ENCODE measurements at places on chromosomes 6 and 20.

GRCh38 chr6:81625216-81625615 lies 127.3 kb downstream of the TENT5A start:
- no peak for DNase-seq

DNA sequence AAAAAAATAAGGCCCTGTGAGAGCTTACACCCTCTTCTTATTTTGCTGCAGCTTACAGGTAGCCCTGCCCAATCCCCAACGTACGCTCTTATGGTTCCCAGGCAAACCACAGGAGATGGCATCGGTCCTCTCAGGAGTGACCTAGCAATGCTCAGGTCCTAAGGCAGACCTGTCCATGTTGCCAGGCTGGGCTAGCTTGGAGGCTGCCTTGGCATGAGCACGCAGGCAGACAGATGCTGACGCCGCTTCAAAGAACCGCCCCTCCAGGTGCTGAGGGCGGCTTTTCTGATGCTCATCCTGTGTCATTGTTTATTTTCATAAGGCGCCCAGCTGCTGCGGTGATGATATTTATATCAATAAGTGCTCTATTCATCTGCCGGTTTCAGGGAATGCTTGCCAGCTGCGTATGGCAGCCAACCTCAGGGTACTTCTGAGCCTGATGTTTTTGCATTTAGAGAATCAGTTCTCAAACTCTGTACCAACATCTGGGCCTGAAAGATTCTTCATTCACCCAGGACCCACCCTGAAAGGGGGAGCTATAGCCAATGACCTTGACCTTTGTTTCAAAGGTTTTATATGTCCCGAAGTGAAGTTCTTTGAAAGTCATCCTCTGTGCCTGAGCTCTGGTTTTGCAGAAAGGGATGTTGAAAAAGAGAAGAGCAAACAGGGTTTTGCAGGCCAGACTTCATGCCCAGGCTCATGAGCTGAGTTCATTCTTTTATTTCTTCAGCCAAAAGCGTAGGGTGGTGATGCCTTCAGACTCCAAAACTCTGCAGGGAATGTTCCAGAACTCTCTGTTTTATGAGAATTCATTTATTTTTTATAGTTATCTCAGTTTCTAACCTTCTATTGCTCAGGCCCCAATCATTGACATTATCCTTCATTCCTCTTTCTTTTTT lies 475.6 kb upstream of the CHD6 start:
- no peak for DNase-seq

DNA sequence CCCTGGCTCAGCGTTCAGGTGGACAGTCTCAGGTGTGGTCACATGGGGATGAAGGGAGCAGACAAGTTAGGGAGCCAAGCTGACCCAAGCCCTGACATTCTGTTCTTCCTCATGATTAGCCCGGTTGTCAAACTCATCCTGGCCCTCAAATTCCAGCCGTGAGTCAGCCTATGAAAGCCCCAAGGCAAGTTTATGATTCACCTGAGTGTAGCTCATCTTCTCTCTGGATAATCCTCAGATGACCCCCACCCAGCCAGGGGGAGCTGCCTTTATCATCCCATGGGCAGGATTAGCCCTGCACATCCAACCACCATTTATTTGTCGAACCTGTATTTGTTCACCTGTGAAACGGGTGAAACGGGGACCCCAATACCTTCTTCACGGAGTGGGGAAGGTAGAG lies 161.9 kb downstream of the DHX35 start:
- DNase-seq: no peak

DNA sequence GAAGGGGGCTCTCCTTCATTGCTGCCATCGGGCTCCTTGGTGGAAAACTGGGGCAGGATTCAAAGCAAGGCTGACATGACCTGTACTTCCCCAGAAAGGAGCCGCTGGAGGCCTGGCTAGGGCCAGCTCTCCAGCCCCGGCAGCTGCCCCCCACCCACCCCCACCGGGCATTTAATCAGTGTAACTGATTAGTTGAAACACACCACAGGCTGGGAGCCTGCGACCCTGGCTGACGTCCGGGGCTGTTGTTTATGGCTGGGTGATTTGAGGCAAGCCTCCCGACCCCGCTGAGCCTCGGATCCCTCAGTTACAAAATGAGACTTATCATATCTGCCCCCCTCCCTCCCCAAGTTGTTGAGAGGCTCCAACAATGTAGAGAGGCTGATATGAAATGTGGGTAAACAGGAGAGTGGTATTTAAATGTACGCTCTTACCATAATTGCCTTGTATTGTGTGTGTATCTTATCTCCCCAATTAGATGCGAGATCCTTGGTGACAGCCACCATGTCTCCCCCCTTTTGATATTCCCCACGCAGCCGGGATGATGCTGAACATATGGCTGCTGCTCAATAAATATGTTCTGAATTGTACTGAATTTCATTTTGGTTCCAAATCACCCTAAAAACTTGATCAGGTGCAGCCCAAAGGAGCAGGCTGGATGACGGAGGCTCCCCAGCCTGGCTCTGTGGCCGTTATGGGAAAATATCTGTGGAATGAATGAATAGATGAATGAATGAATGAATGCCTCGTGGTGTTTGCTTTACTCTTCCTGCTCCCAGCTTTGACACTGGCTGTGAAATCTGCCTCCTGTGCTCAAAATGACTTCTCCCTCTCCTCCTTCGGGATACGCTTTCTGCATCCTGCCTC lies 31.8 kb upstream of the APCDD1L start:
- DNase-seq: no peak

DNA sequence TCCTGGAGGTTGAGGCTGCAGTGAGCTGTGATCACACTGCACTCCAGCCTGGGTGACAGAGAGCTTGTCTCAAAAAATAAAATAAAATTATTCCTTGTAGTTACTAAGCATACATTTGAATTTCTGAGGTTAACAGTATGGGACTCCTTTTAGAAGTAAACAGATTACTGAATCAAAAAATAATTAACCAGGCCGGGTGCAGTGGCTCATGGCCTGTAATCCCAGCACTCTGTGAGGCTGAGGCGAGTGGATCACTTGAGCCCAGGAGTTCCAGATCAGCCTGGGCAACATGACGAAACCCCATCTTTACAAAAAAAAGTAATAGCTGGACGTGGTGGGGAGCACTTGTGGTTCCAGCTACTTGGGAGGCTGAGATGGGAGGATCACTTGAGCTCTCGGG lies 22.1 kb upstream of the EEF1A1 start:
- no peak for DNase-seq

- no peak for DNase-seq
Measured at GRCh38 chr6:141244366-141244765, 888.4 kb upstream of the GJE1 start.

DNA sequence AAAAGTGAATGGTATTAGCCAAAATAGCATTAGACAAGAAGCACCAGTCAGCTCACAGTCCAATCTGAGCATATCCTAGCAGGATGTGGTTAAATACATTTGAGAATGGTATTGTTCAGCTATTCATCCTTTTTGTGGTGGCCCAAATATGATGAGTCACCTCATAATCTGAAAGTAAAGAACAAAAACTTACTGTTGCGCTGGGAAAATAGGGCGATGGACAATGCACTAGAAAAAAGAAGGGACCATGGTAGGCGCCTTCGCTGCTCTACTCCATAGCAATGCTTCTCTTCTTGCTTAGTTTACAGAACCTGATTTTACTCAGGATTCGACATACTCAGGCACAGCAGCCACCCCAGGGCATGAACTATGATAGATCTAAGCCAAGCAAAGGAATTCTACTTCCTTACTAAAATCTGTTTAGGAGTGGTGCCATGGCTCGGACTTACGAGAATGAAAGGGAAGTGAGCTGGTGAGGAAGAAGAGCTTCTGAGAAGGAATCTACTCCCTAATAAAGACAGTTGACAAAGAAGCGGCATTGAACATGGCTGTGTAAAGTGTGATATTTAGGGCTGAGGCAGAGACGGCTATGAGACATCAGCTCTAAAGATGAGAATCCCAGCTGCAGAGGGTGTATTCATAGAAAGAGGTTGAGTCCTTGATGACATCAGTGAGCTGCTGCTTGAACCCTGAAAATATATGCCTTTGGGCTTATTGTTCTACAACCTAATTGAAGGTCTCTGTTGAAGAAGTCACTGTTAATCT lies 16.6 kb upstream of the FBXO9 start:
- no peak for DNase-seq

GRCh38 chr6:74075323-74075722 lies 379.3 kb downstream of the CD109 start:
- DNase-seq: no peak

GRCh38 chr6:17987447-17987696 lies at the start of gene KIF13A:
Gene KIF13A, minus strand, starts transcription at chr6:17987635. Its CDS starts 172 bp downstream, at chr6:17987463.
- no peak for DNase-seq

- no peak for DNase-seq
Measured at GRCh38 chr6:45432977-45433376, 55.2 kb upstream of the SUPT3H start.

DNA sequence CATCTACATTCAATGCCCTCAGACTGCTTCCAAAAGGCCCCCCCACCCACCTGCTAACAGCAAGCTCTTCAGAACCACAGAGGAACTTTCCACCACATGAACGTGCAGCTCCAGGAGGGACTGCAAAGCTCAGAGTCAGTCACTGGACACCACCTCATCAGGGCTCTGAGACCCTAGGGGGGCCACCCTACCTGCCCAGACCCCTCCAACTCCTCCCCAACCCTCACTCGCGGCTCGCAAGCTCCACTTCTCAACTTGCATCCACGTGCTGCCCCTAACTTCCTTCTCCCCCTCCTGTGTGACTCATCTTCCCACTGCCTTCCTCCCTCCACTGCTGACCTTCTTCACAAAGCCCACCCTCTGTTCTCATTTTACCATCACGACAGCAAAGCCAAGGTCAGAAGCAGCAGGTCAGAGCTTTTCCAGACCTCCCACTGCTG lies 6.5 kb downstream of the MBOAT1 start:
- peak; percentile 42 for DNase-seq

DNA sequence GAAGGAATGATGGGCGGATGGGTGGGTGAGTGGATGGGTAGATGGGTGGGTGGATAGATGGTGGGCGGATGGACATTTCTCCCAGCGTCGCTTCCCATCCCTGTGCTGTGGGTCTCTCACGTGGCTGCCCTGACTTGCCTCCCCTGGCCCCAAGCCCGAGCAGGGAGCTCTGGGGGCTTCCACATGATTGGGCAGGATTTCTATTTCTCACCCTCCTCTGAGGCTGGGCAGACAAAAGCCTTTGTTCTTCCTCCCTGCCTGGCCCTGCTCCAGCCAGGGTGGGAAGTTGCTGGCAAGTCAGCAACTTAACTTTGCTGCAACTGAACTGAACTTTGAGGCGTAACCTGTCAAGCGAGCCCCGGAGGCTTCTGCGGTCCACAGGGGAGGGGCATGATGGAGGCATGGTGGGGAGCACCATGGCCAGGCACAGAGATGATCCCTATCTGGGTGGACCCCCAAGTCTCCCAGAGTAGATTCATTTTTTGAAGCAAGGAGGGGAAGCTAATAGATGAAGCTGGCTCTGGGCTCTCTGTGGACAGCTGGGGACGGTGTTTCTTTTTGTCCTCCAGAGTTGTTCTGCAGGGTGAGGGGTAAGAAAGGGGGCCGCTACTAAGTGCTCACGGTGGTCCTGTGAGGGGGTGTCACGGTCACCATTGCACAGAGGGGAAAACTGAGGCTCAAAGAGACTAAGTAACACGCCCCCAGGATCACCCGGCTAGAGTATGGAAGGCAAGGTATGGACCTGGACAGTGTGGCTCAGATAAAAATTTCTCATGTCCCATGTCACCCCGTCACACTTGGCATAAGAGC lies 140.1 kb downstream of the CEBPB start:
- peak; percentile 22 for DNase-seq

DNA sequence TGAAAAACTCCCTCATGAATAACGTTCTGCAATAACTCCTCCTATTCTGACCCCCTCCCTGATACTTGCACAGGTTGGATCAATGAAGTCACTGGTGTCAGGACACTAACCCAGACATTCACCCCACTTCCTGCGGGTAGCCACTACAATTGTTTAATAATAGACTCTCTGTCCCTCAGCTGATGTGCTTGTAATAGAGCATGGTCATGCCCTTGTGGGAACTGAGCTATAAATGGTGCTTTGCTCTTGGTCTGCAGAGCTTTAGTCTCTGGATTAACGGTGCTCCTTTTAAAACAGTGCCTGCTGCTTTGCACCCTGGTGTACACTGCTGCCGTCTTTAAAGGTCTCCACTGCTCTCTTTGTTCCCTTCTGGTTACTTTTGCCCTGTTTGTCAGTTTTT lies 127.3 kb downstream of the BACH2 start:
- no peak for DNase-seq

DNA sequence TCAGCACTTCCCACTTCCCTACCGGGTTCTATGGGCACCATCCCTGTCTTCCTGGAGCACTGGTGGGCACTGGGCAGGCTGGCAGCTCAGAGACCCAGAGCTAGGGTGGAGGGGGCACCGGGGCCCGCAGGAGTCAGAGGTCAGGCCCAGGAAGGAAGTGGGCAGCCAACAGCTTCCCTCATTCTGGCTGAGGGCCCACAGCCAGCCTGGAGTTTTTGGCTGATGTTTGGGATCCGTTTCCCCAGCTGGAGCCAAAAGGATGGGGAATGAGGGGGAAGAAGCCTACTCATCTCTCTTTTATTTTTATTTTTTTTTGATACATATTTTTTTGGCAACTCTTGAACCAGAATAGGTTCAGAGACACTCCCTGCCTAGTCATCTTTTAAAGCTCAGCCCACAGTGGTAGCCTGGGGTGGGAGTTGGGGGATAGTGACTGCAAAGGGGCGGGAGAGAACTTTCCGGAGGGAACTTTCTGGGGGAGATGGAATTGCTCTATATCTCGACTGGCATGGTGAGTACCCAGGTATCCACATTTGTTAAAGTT lies 54.2 kb upstream of the MLN start:
- no peak for DNase-seq

- no peak for DNase-seq
Measured at GRCh38 chr6:132400883-132401617, at the start of gene MOXD1. Gene MOXD1, minus strand, starts transcription at chr6:132401475. Its CDS starts 49 bp downstream, at chr6:132401426.

GRCh38 chr6:6058054-6058444 lies 51.3 kb upstream of the NRN1 start:
- no peak for DNase-seq

DNA sequence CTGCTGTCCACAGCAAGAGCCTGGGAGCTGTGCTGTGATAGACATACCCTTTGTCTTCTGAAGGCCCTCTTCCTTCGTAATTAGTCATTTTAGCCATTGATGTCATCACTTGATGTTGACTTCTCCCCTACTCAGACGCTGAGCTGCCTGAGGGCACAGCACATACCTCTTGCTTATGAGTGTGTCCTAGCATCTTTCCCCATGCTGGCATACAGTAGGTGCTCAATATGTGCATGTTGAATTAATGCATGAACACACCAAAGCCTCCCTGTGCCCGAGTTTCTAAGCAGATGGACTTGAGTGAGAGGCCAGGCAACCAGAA lies 35.8 kb upstream of the FAM83D start:
- no peak for DNase-seq

- DNase-seq: no peak
Measured at GRCh38 chr6:28651161-28651560, 125.5 kb downstream of the GPX5 start.

GRCh38 chr6:156336733-156337132 lies 440.4 kb upstream of the ARID1B start:
- DNase-seq: no peak

- no peak for DNase-seq
Measured at GRCh38 chr20:48401359-48401758, 426.4 kb downstream of the PREX1 start.
